ENCODE measurements at places on chromosomes 12 and 14. TPM values are rescaled to one million over a fixed set of nuclear protein-coding genes. Genes with fewer than 3 reads are reported as not detected.

TEX22 gene
- 0.20 TPM for total RNA-seq

DNA sequence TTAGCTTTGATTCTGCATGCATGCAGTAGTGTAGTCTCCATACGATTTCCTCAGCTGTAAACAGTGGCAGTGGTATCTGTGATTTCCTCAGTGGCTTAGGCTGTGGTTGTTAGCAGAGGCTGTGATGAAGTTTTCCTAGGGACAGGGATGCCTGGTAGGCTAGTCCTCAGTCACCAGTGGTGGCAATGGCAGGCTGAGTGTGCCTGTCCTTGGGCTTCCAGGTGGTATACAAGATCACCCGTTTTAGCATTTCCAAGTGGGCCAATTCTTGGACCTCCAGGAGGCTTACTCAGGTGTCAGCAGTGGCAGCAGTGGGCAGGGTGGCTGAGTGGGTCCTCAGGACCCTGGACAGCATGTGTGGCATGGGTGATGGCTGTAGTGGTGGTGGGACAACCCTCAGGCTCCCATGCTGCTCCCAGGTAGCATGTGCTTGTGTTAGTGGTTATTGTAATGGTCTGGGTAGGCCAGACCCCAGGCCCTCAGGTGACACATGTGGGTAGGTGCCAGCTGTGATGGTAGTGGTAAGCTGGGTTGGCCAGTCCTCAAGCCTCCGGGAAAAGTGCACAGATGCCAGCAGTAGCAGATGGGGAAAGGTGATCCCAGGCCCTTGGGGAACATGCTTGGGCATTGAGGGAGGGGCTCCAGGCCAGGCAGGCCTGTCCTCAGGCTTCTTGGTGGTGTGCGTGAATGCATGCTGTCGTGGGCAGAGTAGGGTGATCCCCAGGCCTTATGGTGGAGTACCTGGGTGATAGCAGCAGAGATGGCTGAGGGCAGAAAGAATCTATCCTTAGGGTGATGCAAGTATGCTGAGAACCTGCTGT is 146.5 kb downstream of the PAPOLA start:
- no peak for DNase-seq

PPM1H gene
- total RNA-seq: 7.1 TPM

DNA sequence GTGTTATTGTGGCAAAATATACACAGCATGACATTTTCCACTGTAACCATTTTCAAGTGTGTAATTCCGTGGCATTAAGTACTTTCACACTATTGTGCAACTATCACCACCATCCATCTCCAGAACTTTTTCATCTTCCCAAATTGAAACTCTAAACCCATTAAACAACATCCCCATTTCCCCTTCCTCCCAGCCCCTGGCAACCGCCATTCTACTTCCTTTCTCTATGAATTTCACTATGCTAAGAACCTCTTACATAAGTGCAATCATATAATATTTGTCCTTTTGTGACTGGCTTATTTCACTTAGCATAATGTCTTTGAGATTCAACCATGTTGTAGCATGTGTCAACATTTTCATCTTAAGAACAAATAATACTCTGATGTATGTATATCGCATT is 67.8 kb upstream of the PYGL start:
- no peak for DNase-seq

OR4N5 gene
- total RNA-seq: not detected

GRCh38 chr14:68440820-68441219 is 352.0 kb downstream of the ZFP36L1 start:
- DNase-seq: no peak

POTEM gene
- total RNA-seq: not detected

C12orf54 gene
- total RNA-seq: not detected

- no peak for DNase-seq
Observed at GRCh38 chr12:2198542-2198941, 145.8 kb downstream of the CACNA1C start.

ADSS1 gene
- 16.9 TPM for total RNA-seq

DNA sequence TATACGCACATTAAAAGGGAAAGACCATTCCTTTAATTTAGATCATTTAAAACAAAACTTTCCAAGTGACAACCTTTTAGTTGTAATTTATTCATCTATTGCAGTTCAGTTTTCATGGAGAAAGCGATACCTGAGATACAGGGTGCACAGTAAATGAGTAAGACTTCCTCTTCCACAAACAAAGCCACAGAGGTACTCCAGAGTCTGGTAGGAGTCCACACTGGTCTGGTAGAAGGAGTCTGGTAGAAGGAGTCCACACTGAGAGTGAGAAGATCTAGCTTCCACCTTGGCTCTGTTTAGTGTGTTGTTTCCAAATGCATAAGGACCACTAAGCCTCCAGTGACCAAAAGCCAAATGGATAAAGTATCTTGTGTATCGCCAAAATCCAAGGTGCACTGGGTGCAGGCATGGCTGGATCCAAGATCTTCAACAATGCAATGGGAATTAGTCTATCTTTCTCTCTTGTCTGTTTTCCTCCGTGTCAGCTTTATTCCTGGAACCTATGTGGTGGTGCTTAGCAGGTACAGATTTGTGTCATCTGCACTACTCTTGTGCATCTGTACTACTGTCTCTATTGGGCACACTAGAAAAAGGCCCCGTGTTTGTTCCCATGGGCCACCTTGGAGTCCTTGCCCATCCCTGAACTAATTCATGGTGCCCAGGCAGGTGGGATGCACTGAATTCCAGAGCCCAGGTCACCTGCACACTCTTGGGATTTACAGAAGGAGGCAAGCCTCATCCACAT is 331.1 kb downstream of the BCL11B start:
- DNase-seq: no peak

GRCh38 chr12:93743999-93744689 is 67.0 kb downstream of the CRADD start:
- no peak for DNase-seq

MFAP5 gene
- 125 TPM for total RNA-seq

- no peak for DNase-seq
Observed at GRCh38 chr14:100839681-100840111, 13.8 kb downstream of the MEG3 start.

- no peak for DNase-seq
Observed at GRCh38 chr14:52776816-52777215, 14.6 kb downstream of the GNPNAT1 start.

TMEM19 gene
- 36.8 TPM for total RNA-seq

DNA sequence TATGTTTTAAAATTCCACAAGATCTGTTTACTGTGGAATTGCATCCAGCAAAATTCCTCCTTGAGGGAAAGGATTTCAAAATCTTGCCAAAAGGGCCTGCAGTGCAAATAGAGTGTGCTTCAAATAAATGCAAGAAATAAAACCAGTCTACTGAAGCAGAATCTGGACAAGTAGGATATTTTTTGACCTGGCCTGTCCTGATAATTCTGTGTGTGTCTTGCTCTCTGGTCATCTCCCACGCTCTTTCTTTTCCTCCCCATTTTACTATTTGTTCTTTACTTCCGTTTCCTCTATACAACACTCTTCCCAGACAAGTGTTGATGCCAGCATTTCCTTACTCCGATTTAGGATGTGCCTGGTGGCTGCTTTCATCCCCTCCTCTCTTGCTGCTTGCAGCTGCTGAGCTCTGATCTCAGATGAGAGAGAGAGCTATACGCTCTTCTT is 115.9 kb downstream of the GPR135 start:
- DNase-seq: peak; percentile 38

- DNase-seq: no peak
Observed at GRCh38 chr12:10392394-10392930, 2.6 kb upstream of the KLRK1 start.

USP44 gene
- 0.99 TPM for total RNA-seq
